Substantia nigra (tissue), 51 donors: ENCODE measurements at places on chromosomes 1 and 21.

DNA sequence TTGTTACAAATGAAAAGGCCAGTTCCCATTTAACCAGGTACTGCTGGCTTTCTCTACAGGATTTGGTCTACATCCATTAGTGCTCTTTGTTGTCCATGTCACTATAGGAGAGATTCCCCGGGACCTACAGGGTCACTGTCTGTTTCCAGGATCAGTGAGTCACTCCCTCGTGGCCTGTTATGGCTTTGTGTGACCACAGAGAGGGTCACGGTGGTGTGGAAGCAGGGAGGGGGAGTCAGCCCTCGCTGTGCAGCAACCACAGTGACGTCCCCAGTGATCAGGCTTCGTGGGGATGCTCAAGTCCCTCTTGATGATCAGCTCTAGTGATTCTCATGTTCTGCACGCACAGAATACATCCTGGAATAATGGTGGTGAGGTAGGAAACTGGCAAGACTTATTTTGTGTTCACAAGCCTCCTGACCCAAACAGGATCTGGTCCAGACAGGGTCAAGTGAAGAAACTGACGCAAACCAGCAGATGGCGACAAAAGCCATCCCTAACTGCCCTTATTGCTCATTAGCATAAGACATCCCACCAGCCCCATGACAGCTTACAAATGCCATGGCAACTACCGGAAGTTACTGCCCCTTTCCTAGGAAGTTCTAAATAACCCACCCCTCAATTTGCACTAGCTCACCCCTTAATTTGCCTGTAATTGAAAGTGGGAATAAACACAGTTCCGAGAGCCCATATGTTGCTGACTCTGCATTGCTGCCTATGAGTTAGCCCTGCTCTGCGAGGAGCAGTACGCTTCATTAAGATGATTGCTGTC lies 98.5 kb downstream of the DISC1 start:
- no peak for DNase-seq

DNA sequence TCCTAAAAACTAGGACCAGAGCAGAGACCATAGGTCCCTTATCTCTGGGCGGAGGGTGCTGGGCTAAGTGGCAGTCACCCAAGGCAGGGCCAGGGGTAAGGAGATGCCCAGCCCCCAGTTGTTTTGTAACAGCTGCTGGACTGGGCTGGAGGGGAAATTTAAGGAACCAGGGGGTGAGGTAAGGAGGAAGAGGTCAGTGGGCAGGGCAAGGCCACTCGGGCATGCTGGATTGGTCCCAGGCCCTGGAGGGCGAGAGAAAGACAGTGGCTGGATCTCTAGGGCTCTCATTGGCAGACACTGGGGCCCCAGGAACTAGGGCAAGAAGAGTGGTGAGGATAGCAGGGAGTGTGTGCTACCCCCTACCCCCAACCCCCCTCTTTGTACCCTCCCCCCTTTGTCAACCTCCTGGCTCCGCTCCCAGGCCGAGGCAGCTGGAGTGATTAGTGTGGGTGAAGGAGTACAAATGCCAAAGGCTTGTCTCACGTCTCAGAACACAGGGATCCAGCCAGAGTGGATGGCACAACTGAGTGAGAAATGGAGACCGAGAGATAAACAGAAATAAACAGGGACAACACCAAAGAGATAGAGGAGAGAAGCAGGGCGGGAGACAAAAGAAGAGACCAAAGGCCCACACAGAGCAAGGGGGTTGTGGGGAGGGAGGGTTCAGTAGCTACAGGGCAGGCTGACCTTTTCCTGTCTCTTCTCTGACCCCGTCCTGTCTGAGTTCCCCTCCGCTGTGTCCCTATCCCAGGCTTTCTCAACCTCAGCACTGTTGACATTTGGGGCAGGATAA lies 20.5 kb upstream of the THRAP3 start:
- peak; percentile 57 for DNase-seq

- no peak for DNase-seq
Measured at GRCh38 chr1:212212906-212213305, 72.3 kb upstream of the PPP2R5A start.

- no peak for DNase-seq
Measured at GRCh38 chr1:147580609-147581385, 39.5 kb downstream of the BCL9 start.

GRCh38 chr1:223224465-223224864 lies 81.4 kb upstream of the TLR5 start:
- no peak for DNase-seq

- DNase-seq: no peak
Measured at GRCh38 chr1:118944133-118944532, 44.0 kb downstream of the TBX15 start.

GRCh38 chr21:41762753-41763152 lies 4.1 kb downstream of the RIPK4 start:
- no peak for DNase-seq

GRCh38 chr1:145995964-145996432 lies 381 bp downstream of the TXNIP start:
- no peak for DNase-seq

- no peak for DNase-seq
Measured at GRCh38 chr1:204464187-204464631, 30.4 kb downstream of the PIK3C2B start.

DNA sequence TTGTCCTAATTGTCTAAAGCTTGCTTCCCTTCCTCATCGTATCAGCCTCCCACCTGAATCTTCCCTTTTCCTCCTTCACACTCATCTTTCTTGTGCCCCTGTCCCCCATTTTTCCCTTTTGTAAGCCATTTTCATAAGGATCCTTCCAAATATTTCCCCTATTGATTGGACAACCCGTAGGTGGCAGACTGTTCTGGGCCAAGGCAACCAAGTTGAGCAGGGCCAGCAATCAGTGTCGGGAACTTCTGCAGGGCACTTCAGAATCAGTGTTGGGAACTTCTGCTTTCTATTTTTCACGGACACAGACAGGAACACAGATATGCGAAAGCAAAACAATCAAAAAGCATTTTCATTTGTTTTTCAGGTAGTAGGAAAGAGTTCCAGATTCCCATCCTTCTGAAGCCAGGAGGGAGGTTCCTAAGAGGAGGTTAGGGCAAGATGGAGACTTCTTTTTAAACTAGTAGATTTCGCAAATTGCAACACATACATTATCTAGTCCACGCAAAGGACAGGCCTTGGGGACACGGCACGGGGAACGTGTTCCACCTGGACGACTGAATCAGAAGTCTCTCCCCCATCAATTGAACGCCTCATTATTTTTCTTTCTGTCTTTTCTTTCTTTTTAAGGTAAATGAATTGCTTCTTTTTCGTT lies 691 bp upstream of the MPZL1 start:
- peak; percentile 7 for DNase-seq

DNA sequence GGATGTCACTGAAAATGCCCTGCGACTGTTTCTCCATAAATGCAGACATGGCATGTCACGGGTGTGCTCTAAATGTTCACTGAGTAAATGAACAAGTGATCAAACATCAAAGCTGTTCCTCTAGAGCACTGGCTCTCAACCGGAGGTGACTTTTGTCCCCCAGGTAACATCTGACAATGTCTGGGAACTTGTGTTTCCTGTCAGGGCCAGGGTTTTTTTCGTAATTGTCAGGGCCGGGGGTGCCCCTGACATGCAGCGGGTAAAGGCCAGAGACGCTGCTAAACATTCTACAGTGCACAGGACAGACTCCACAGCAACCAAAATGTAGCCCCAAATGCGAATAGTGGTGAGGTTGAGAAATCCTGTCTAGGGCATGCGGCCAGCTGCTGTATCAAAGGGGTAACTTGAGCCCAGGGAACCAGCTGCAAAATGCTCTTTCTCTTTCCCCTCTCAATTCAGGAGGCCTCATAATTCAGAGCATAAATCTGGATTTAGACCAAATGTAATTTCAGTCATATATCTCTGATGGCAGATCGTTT lies 2.0 kb downstream of the ALDH4A1 start:
- DNase-seq: no peak

- DNase-seq: no peak
Measured at GRCh38 chr1:57407928-57408327, 15.9 kb downstream of the DAB1 start.

GRCh38 chr1:151418081-151418480 lies 18.7 kb downstream of the PSMB4 start:
- no peak for DNase-seq
